ENCODE measurements at places on chromosomes 7 and 10.
A peak's percentile ranks its signal among the peaks of the same experiment; 100 is the strongest.

- DNase-seq = no peak
Measured at GRCh38 chr10:24503461-24504320, 220.0 kb downstream of the ARHGAP21 start.

DNA sequence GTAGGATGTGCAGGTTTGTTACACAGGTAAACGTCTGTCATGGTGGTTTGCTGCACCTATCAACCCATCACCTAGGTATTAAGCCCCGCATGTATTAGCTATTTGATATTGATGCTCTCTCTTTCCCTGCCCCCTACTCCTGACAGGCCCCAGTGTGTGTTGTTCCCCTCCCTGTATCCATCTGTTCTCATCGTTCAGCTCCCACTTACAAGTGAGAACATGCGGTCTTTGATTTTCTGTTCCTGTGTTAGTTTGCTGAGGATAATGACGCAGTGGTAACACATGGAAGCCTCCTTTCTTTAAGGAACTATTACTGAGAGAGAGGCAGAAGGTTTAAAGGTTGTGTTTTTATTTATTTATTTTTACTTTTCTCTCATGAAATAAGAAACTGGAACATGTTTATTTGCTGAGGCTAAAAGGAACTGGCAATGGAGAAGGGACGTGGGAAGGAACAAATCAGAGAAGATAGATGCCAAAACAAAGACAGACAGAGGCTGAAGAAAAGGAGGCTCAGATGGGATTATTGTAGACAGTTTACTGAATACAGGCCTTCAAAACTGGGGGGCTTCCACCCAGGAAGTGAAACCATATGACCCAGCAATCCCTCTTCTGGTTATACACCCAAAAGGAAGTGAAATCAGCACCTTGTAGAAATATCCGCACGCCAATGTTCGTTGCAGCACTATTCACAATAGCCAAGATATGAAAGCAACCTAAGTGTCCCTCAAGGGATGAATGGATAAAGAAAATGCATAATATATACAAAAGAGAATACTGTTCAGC, 556.3 kb downstream of the GRM8 start:
- DNase-seq = no peak

DNA sequence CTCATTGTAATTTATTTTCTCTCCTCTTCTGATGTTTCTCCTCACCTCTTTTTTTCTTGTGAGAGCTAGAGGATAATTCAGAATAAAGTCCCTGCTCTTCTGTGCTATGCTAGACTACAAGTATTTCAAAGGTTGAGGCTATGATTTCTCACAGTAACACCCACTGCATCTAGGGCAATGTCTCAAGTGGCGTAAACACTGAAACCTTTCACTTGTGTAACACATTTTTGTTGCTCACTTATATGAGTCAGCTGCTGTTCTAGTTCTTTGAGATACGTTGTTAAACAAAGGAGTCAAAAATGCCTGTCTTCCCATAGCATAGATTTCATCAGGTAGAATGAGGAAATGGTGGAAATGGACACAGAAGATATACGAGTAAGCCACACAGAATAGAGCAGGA, 305.1 kb upstream of the PITRM1 start:
- DNase-seq = no peak

- peak; percentile 38 for DNase-seq
Measured at GRCh38 chr10:132547421-132547861, 9.9 kb downstream of the INPP5A start.

- DNase-seq = no peak
Measured at GRCh38 chr7:67817481-67817880, 820.8 kb downstream of the TYW1 start.

DNA sequence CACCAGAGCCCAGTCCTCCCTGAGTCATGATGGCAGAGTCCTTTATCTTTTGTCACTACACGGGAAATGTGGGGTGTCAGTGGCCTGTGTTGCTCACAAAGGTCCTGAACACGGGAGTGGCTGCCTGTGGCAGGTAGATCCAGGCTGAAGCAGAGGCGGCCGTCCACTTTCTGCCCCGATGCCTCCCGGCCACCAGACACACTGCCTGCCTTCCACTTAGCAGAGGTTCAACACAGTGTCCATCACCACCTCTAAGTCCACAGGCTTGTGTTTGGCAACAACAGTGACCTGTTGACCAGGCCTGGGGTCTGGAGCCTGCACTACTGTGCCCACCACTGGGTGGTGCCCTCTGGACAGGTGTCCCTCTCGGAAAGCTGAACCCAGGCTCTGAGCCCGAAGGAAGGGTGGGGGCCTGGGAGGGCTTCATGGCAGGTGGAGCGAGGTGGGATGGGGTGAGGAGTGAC, 49.9 kb upstream of the CAMK2B start:
- DNase-seq = no peak

DNA sequence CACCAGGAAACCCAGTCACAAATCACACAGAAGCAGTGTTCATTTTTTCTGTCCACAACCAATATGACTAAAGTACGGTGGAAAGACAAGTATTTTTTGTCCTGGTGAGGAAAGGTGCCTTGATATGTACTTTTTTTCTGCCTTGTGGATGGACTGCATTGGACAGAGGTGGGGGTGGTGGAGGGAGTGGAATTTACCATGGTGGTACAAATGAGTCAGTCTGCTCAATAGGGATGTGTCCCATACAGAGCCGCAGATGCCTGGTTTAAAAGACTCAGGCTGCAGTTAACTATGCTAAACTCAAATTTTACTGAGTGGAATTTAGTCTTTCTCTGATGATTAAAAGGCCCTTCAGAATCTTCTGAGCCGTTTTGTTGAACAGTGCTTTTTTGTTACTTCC, 674.5 kb upstream of the GALNT17 start:
- DNase-seq = no peak

DNA sequence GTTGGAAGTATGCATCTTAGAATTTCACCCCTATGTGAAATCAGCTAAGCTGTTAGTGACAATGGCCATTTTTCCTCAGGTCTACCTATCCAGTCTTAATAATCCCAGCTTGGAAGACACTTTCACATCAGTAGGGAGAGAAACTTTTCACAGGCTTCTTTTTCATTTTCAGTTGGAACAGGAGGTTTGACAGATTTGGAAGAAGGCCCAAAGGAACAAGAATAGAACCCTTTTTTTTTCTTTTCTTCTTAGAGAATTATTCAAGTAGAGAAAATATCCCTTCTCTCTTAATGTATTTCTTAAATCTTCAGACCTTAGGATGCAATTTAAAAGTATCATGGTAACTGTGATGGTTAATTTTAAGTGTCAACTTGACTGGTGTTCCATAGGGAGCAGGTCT, 410.5 kb upstream of the C7orf33 start:
- DNase-seq = no peak

GRCh38 chr7:65974191-65974801, 7.7 kb downstream of the GUSB start:
- DNase-seq = no peak

DNA sequence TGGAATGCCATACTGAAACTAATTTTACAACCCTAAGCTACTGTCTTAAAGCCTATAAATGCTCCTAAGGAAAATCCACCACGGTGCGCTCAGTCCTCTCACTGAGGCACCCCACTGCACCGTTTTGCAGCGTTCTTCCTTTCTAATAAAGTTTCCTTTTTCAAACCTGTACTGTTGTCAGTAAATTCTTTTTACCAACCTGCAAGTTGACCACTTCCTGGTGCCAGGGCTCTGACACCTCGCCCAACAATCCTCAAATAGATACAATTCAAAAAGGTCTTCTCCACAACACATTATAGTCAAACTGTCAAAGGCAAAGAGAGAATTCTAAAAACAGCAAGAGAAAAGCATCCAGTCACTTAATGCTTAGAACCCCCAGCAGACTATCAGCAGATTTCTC, 42.8 kb downstream of the HERPUD2 start:
- no peak for DNase-seq

DNA sequence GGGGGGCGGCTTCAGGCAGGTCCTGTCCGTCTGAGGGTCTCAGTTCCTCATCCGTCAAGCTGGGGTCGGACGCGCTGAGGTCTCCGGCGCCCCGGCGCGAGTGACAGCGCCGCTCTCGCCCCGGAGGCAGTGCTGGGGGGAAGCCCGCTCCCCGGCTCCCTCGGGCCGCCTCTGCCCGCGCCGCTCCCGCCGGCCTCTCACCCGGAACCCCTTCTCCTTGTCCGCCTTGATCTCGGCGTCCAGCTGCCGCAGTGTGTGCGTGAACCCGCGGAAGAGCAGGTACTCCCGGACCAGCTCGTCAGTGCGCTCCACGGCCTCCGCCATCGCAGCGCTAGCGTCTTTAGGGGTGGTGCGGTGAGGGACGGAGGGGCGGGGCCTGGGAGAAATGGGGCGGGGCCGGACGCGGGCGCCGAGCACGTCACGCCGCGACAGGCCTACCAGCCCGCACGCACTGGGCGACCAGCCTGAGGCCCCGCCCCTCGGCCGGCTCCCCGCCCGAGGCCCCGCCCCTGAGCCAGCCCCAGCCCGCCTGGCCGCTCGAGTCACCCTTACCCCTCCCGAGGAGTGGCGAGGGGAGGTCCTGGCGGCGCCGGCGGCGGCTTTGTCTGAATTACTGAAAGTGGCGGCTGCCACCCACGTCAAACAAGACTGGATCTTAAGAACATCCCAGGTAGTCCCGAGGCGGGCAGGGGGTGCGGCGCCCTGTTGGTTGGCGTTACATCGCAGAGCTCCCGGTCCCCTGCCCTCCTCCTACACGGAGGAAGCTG, at the start of gene WDR91:
Gene WDR91 (minus strand): TSS at position 348 of the 767 bp plus-strand sequence. CDS start 24 bp downstream, at position 324.
- DNase-seq = peak; percentile 98

DNA sequence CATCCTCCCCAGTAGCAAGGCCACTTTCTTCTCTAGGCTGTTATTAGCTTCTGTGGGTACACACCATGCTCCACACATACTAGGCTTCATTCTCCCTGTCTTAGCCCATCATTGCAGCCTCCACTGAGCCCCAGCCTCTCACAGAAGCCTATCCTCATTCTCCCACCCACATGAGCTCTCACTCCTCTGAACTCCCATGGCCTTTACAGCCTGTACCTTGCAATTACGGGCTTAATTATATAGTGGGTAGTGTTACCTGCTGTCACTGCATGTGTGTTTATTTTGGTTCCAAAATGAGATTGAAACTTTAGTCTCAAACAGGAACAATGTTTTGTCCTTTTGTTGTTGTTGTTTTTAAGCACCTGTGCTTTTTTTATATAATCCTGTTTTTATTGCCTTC, 460.0 kb downstream of the KCNMA1 start:
- no peak for DNase-seq

DNA sequence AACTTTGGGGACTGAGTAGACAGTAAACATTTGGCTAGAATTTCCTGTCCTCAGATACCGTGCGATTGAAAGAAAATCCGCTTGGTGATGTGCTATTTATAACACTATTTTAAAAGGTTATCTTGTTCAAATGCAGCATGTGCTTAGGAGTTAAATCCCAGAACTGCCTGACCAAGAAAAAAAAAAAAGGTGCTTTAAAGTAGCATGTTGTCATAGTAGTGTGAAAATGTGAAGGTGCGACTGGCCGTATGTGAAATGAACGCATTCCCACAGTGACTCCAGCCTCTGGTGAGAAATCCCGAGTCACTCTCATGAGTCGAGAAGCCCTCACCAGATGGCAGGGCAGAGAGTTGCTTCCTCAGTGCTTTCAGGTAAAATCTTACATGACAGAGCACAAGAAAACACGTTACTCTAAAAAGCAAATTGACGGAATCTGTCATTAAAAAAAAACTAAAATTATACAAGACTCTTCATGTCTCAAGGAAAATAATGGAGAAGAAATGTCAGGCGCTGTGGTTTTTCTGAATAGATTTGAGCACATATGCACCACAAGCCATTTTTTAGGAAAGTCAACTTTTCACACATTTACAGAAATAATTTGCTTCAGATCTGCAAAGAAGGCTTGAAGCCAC, 18.4 kb upstream of the KLF6 start:
- no peak for DNase-seq

DNA sequence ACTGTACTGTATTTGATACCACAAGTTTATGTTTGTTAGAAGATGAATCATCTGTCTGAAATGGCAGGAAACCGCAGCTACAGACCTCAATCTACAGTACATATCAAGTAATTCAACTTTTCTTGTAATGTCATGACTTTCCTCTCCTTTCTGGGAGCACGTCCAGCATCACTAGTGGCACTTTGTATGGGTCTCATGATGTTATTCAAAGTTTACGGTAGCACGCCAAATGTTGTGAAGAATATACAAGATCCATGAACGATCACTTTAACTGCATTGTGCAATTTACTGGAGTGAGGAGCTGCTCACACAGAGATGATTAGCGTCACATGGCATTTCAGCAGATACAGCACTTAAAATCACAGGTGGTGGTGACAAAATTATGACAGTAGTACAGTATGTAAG, 257.8 kb upstream of the GNAI1 start:
- no peak for DNase-seq

DNA sequence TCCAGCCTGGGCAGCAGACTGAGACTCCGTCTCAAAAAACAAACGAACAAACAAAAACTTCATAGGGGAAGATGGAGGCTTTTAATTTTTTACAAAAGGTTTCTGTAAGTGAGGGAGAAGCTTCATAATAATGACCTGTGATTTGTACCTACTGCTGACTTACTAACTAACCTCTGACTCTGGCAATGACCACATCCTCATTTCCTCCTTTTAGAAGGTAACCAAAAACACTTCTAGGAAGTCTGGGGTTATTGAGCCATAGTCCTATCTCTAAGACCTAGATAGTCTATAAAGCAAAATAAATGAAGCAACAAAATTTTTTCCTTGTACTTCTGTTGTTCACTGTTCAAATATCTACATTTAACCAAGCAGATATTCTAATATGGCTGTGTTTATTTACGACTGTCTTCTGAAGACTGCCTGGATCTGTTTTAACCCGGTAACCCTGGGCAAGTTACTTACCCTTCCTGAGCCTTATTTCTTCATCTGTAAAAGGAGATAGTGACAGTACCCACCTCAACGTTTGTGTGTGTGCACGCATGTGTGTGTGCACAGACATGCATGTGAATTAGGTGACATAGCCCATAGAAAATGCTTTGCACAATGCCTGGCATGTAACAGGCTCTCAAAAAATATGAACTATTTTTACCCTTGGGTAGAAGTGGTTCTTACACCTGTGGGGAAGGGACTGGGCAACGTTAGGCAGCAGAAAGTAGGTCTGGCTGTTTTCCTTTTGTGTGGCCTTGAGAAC, 30.8 kb upstream of the SMNDC1 start:
- no peak for DNase-seq

GRCh38 chr10:21347043-21347784, 178.3 kb downstream of the SKIDA1 start:
- no peak for DNase-seq

- DNase-seq = no peak
Measured at GRCh38 chr7:158617737-158618128, 30.1 kb upstream of the PTPRN2 start.

GRCh38 chr10:53023411-53023810, 250.8 kb upstream of the MBL2 start:
- no peak for DNase-seq

Measured in stimulated activated CD8-positive, alpha-beta memory T cell treated with anti-CD3 and anti-CD28 coated beads, Interleukin-12 subunit alpha, Interleukin-12 subunit beta, amount 100 ng/mL, for 4 hours (primary cell).